ENCODE measurements at places on chromosomes 4 and X. TPM values are rescaled to one million over a fixed set of nuclear protein-coding genes. Genes with fewer than 3 reads are reported as not detected.
A peak's percentile ranks its signal among the peaks of the same experiment; 100 is the strongest.

Gene PAGE2B
- total RNA-seq = not detected

Gene FGB
- total RNA-seq = not detected

DNA sequence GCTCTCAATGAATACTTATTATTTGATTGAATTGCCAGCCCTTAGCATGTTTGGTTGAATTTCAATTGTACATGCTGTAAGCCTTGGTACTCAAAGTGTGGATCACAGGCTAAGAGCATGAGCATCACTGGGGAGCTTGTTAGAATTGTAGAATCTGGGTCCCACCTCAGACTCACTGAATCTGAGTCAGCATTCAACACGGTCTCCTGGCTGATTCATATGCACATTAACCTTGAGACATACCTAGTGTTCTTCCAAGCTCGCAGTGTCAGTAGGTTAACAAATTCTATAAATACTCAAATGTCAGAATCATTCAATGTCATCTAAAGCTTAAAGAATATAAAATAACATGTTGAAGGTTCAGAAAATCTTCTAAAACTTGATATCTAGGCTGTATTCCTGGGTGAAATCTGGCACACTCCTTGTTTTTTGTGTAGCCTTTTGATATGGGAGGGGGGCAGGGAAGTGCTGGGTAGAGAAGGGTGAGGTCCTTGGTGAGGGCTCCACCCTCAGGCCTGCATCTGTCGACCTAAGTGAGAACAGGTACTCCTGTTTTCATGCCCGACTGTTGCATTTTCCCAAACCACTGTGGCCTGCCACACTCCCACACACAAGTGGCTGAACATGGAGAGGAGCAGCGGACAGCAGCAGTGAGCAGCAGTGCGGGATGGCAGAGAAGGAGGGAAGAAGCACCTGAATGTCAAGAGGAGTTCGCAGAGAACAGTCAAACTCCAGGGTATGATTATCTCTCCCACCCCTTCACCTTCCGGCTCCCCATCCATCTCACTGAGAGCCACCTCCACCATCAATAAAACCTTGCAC lies 529.6 kb upstream of the IGFBP7 start:
- DNase-seq = no peak

Gene CT45A5
- not detected for total RNA-seq

DNA sequence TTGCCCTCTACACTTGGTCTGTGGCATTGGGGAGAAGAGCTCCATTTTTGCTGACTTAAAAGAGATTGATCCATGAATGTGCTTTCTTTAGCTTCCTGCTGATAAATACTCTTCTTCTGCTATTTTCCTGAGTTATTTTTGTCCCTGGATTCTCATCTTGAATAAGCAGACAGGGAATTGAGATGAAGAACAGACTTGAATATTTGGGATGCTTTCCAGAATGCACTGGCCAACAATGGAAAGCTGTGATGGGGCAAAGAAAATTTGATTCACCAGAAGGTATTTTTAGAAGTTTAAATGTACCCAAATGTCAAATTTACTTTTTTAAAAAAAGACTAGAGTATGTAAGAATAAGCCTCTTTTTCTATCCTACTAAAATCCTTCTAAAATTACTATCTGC lies 309.9 kb upstream of the PPP1R2C start:
- DNase-seq = no peak

GRCh38 chrX:109719264-109719663 lies 13.8 kb downstream of the ACSL4 start:
- DNase-seq = no peak

Gene TMEM156
- 2.7 TPM for total RNA-seq

Gene SLC25A4
- 13.9 TPM for total RNA-seq

Gene ADH7
- not detected for total RNA-seq

Gene SHOX
- total RNA-seq = not detected

- DNase-seq = no peak
Observed at GRCh38 chrX:23168291-23168690, 166.4 kb upstream of the PTCHD1 start.

GRCh38 chr4:5797866-5798265 lies 86.9 kb downstream of the EVC start:
- DNase-seq = no peak

DNA sequence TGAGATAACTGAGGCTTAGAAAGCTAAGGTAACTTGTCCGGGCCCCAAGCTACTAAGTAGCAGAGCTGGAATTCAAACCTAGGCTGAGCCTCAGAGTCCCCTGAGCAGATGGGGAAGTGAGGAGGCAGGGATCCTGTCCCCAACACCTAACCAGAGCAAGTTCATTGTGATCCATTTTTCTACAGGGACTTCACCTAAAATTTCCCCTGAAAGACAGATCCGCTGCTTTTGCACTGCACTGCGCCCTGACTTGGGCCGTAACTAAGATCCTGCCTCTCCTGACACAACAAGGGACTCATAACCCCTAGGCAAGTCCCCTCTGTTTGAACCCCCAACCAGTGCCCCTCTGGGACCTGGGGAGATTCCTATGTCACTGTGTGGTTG lies 25.6 kb upstream of the MTM1 start:
- DNase-seq = no peak

Gene IQSEC2
- 9.9 TPM for total RNA-seq

GRCh38 chr4:101596781-101597552 lies 193.6 kb upstream of the BANK1 start:
- no peak for DNase-seq

GRCh38 chr4:48008021-48008596 lies 8.4 kb downstream of the CNGA1 start:
- DNase-seq = no peak

Gene EGFL6
- total RNA-seq = not detected

DNA sequence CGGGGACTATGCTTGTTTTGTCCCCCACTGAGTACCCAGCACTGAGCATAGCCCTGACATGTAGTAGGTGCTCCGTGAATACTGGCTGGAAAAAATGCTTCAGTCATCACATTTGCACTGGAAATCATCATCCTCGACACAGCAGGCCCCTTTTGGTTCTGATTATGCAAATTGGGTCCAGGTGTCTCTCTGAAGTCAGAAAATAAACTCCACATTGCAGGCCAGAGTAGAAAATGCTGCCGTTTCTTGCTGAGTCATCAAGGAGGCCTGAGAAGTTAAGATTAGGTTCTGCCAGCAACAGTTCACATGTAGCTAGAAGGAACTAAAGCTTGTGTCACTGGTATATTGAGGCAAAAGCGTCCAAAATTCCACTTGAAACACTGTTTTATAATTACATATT lies 15.0 kb upstream of the STK32B start:
- DNase-seq = no peak

Gene CT47B1
- not detected for total RNA-seq

DNA sequence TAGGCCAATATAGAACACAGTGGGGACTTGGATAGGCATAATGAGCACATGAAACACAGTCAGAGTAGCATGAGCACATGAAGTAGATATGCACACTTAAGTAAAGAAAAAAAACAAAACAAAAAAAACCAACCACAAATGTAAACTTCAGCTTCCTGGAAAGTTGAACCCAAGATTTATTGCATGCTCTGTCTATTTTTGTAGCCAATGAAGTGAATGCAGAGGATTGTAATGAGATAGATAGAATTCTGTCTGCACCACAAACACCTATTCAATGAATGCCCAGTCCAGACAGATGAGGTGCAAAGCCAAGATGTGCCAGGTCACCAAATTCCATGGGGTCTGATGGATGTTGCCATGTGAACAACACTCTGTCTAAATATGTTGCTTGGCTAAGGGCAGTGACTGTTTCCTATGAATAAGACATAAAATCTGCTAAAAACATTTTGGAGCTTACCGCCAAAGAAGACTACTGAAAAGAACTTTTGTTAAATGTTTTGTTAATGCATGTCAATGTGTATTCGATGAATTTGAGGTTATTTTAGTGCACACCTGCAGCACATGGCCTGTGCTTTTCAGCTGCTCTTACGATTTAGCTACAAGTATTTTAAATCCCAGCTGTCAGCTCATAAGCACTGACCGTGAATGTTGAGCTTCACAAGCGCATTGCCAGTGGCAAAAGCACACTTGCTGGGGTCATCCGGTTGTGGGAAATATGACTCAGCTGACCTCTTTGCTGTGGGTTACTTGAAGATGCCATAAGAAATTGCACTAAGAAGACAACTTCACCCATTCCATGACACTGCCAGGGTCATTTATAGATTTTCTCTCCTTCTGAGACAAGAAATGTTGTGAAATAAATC lies 374.8 kb upstream of the GNPDA2 start:
- DNase-seq = no peak

- DNase-seq = peak; percentile 83
Observed at GRCh38 chr4:139368998-139369397, 66.7 kb upstream of the NDUFC1 start.

Gene SULT1B1
- total RNA-seq = 68.2 TPM

Gene CXXC4
- not detected for total RNA-seq

- no peak for DNase-seq
Observed at GRCh38 chr4:3485011-3485791, 22.1 kb downstream of the DOK7 start.

- DNase-seq = no peak
Observed at GRCh38 chr4:159052315-159052714, 50.6 kb upstream of the RAPGEF2 start.

DNA sequence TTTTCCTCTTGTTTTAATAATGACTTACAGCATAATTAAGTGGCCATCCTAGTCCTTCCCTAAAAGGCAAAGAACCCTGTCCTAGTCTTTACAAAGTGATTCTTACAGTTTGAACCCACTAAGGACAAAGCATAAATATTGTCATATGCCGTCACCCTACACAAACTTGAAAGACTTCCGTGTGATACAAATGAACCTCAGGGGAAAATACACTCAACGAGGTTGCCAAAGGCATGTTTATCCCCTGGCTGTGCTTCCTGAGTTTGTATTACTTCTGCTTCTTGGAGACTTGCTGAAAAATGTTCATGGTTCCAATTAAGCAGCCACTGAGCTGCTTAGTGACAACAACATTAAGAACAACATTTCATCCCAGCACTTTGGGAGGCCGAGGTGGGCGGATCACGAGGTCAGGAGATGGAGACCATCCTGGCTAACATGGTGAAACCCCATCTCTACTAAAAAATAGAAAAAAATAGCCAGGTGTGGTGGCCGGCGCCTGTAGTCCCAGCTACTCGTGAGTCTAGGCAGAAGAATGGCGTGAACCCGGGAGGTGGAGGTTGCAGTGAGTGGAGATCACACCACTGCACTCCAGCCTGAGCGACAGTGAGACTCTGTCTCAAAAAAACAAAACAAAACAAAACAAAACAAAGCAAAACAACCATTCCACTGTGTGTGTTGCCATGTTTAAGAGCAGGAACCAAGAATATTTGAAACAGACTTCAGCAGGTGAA lies 16.2 kb downstream of the RASSF6 start:
- DNase-seq = peak; percentile 32

- no peak for DNase-seq
Observed at GRCh38 chr4:168129802-168130201, 37.5 kb downstream of the ANXA10 start.

Gene MORF4L2
- total RNA-seq = 414 TPM

Gene WDR17
- total RNA-seq = 0.42 TPM

Gene F8
- total RNA-seq = 1.1 TPM

DNA sequence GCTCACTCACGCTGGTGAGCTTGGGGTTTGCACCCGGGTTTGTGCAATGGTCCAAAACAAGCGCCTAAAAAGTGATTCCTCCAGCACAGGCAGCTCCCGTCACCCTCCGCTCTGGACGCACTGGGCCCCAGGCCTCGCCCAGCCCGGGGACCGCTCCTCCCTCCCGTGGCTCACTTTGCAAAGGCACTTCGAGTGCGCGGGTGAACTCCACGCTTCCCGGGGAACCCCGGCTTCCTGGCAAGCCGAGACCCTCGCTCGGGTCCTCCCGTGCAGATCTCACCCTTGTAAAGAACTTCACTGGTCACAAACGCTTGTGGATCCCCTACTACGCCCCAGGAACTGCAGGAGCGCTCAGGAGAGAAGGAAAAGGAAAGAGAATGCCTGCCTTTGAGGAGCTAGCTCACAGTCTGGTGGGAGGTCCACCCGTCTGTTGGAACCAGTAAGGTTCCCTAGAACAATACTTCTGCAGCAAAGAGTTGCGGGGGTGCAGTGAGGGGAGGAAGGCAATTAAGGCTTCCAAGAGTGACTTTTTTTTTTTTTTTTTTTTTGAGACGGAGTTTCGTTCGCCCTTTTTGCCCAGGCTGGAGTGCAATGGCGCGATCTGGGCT lies at the start of gene CTPS2:
Gene CTPS2 (minus strand): TSS at position 122 of the 608 bp plus-strand sequence. CDS start 9,767 bp downstream, outside the sequence.
- DNase-seq = peak; percentile 45

- no peak for DNase-seq
Observed at GRCh38 chrX:96833333-96833732, 50.4 kb upstream of the RPA4 start.

DNA sequence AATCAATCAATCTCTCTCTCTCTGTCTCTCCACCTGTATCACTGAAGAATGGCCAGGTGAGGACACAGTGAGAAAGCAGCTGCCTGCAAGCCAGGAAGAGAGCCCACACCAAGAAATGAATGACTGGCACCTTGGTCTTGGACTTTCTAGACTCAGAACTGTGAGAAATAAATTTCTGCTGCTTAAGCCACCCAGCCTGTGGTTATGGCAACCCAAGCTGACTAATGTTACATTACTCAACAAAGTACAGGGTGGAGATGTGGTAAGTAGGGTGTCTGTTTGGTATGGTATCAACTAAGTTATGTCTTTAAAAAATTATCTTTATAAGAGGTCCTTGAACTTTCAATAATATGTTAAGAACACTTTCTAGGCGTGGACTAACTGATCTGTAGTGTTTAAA lies 159.3 kb downstream of the EPHA5 start:
- DNase-seq = no peak

- no peak for DNase-seq
Observed at GRCh38 chr4:89570931-89571330, 263.3 kb upstream of the GPRIN3 start.

- no peak for DNase-seq
Observed at GRCh38 chr4:115781528-115782146, 668.2 kb upstream of the NDST4 start.

DNA sequence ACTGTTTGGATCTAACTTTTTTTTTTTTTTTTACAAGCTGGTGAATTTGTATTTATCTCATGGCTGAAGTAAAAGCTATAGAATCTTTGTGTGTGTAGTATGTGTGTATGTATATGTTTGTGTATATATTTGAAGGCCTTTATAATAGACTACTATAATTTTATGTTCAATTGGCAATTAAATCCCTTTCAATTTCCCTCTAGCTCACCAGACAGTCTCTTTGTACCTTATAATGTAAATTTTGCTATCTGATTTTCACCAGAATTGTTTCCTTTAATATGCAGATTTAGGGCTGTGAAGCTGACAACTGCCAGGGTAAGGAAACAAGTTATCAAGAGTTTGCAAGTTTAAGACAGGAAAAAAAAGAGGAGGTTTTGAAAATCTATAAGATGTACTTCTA lies 33.1 kb upstream of the MTMR8 start:
- DNase-seq = no peak

DNA sequence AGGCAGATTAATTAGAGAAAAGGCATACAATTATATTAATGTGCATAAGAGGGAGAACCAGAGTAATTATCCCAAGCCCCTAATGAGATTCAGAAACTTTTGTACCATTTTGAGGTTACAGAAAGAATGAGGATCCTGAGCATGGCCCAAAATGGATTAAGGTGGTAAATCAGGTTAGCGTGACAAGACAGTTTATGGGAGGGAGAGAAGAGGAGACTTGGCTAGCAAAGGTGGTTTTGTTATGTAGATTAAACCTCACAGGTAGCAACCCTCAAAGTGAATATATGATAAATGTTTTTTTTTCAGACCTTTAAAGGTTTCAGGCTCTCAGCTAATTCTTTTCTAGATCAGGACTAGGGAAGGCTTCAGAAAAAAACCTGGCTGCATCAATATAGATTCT lies 781.8 kb downstream of the FAM133A start:
- DNase-seq = no peak
